ENCODE measurements at places on chromosomes 4 and X. TPM values are rescaled to one million over a fixed set of nuclear protein-coding genes. Genes with fewer than 3 reads are reported as not detected.

DNA sequence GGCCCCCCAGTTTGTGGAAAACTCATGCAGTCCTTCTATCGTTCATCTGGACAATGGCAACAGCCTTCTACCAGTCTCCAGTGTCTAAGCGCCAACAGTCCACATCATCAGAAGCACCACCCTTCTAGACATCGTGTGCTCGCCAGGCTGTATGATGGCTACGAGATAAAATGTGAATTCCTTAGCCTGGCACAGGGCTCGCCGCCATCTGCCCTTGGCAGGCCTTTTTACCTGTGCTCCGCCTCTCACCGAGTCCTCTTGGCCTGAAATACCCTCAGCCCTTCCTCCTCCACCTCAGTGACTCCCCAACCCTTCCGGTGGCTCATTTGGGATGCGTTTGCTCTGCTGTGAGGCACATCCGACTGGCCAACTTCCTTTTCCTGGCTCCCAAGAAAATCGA, 15.9 kb upstream of the STS start:
- DNase-seq = no peak

DNA sequence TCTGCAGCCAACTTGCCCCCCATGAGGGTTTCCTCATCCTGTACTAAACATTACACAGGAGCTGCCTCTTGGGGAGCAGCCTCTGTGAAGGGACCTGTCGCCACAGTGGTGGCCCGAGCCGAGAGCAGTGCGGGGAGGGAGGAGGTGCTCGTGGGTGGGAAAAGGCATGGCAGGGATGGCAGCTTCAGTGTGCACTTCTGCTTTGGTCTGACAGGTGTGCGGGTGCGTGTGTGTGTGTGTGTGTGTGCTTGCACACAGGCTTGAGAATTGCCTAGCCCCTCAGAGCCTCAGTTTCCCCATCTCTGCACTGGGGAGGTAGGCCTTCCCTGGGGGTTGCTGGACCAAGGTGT, 3.9 kb downstream of the SH3TC1 start:
- DNase-seq = no peak

ASMT gene
- not detected for total RNA-seq

GRCh38 chr4:7083597-7084563, 16.0 kb upstream of the GRPEL1 start:
- DNase-seq = no peak

- DNase-seq = no peak
These were observed at the start of gene FAM133A for GRCh38 chrX:93673869-93674271. Gene FAM133A (plus strand): TSS chrX:93674206. CDS start chrX:93709420, 35,214 bp downstream.

GRCh38 chrX:129749069-129749468, 10.3 kb downstream of the XPNPEP2 start:
- DNase-seq = no peak
